ENCODE measurements at places on chromosomes 3 and 15.

GRCh38 chr3:27278383-27279055 is 90.7 kb downstream of the NEK10 start:
- no peak for DNase-seq

DNA sequence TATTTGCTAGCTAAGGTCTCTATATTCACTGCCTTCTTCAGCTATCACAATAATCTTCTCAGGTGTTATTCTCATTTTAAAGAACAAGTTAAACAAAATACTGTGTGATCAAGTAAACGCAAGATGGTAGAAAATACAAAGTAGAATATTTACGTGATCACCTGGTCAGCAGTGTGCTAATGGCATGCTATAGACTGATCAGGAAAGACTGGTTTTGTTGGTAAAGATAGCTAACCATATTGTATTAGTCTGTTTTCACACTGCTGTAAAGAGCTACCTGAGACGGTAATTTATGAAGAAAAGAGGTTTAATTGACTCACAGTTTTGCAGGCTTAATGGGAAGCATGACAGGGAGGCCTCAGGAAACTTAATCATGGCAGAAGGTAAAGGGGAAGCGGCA is 50.4 kb downstream of the ZBTB38 start:
- DNase-seq: no peak

DNA sequence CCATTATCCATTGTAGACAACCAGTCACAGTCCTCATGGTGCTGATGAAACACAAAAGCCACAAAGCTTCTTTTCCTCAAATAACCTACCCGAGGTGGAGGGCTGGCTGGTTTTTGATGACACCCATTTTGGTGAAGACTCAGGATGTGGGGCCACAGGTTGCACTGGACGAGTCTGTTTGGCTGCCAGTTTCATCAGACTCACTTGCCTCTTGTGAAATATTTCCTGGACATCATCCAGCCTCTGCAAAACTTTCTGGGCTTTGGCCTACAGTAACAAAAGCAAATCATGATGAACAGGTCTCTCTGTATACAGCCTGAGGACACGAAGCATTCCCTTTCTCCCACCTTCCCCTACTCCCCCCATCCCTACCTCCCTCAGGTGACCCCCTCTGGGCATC is 42.2 kb downstream of the B3GNT5 start:
- DNase-seq: no peak

DNA sequence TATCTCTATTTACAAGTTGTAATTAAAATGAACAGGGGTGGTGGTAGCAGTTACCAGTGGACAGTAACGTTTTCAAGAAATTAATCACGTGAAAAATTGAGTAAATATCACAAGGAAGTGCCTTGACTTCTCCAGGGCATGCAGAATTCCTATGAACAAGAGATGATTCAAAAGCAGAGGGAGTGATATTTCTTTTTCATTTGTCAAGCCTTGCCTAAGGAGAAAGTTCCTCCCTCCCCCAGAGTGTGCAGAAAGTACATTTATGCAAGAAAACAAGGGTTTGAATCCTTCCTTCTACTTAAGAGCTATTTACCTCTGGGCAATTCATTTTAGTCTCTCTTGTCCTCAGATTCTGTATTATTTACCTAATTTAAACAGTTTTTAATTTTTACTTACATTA is 53.3 kb upstream of the ZNF385D start:
- no peak for DNase-seq

GRCh38 chr15:46607077-46607476 is 972.2 kb downstream of the SQOR start:
- no peak for DNase-seq

- no peak for DNase-seq
Observed at GRCh38 chr3:8712908-8713255, 20.7 kb upstream of the CAV3 start.
